ENCODE measurements at places on chromosomes 5 and 9.

DNA sequence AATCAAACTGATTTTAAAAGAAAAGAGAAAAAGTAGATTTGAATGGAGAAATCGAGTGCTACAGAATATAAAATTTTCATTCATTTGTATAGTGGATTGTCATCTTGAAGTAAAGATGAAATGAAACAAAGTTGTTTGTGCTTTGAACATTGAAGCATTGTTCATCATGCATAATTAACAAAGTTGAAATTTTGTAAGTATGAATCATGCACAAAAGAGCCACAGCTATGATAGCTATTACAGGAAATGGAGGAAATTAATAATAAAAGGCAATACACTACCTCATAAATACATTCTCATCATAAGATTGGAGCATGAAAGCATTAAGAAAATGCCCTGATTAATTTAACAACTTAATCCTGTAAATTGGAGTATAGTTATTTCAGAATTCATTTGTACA lies 153.4 kb upstream of the TLX3 start:
- peak; percentile 34 for DNase-seq

DNA sequence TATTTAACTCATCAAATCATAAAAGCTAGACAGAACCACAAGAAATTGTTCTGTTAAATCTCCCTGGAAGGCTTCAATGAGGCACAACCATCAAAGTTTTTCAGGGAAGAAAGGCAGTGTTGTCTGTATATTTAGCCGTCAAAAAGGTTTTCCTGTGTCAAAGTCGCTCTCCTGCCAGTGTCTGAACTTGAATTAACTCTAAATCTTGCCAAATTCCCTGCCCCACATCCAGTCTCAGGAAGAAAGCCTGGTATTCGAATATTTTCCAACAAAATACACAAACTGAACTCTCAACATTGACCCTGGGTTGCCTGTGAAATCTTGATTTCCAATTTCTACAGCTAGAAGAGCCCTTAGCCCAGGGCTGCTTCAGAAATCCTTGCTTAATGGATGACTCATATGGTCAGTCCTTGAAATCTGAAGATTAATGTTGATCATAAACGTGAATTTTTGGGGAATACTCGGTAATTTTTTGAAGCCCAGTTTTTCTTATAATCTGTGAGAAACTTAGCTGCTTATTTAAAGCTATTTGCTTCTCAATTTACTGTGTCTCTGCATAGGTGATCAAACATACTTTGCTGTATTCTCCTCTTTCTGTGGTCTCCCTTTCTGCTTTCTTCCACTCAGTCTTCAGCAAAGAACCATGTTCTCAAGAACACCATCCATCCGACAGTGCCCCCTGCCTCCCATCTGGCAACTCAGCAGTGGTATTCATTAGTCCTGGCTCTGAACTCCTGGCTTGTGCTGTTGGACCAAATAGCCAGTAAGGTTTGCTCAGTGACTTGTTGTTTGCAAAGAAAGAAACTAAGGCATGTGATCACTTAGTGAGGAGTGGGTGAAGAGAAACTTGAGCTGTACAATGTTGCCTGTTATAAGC lies 58.9 kb downstream of the NREP start:
- no peak for DNase-seq

- peak; percentile 39 for DNase-seq
Observed at GRCh38 chr9:2093920-2094597, 78.9 kb downstream of the SMARCA2 start.

DNA sequence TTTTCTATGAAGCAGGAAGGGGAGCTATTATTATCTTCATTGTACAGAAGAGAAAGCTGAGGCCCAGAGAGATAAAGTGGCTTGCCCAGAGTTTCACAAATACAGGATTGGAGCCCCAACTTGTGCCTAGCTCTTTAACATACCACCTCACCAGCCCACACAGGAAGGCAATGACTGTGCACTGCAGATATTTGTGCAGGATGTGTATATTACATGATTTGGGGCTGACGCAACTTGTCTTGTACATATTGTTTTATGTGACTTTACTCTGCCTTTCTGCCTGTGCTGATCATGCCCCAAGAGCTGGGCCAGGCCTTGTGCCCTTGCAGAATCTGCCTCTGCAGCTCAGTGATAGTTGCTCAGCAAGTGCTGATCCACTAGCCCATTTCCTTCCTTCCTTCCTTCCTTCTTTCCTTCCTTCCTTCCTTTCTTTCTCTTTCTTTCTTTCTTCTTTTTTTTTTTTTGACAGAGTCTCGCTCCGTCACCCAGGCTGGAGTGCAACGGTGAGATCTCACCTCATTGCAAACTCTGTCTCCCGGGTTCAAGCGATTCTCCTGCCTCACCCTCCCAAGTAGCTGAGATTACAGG lies 106.6 kb upstream of the TBCA start:
- no peak for DNase-seq

DNA sequence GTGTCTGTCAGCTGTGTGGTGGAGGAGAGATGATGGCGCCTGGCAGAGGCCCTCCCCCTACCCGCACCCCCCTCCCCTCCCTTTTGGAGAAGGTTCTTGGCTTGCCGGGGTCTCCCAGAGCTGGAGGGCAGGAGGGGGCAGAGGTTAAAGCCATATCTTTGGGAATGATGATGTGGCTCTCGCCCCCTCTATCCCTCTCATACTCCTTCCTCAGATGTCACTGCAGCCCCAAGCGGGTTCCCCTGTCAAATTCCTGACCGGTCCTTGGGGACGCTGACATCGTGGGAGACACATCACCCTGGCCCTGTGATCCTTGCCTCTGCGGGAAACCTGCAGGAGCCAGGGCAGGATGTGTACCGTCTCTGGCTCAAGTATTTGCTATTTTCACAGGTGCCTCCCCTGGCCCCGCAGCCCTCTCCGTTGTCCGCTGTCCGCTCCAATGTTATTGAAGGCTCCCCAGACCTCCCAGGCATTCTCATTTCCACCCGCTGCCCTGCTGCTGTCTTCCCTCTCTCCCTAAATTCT lies 109.5 kb downstream of the FOXD1 start:
- no peak for DNase-seq

- no peak for DNase-seq
Observed at GRCh38 chr5:116578676-116579075, 4.1 kb upstream of the SEMA6A start.

GRCh38 chr5:74028976-74029375 lies 403.0 kb downstream of the ARHGEF28 start:
- DNase-seq, result no peak

GRCh38 chr5:116418774-116419173 lies 155.8 kb downstream of the SEMA6A start:
- no peak for DNase-seq

Data from kidney glomerular epithelial cell (primary cell).